ENCODE measurements at places on chromosomes 6 and 20. TPM values are rescaled to one million over a fixed set of nuclear protein-coding genes. Genes with fewer than 3 reads are reported as not detected.

Gene CGAS
- 2.9 TPM for polyA plus RNA-seq

Gene MYCT1
- polyA plus RNA-seq: 17.2 TPM

Gene CYP24A1
- polyA plus RNA-seq: 2.9 TPM

Gene OR12D3
- not detected for polyA plus RNA-seq

Gene WFDC12
- polyA plus RNA-seq: not detected

Gene INSM1
- polyA plus RNA-seq: not detected

Gene CLDN20
- 3.3 TPM for polyA plus RNA-seq

Gene BMP5
- 3.8 TPM for polyA plus RNA-seq

Gene DUSP15
- polyA plus RNA-seq: 16.0 TPM

Gene EMILIN3
- 7.7 TPM for polyA plus RNA-seq

- DNase-seq: no peak
These were observed 1.7 kb upstream of the HINT3 start for GRCh38 chr6:125954735-125955339.

GRCh38 chr20:58518387-58518786, 3.2 kb upstream of the APCDD1L start:
- no peak for DNase-seq

GRCh38 chr6:14542670-14543366, 425.2 kb downstream of the CD83 start:
- no peak for DNase-seq

DNA sequence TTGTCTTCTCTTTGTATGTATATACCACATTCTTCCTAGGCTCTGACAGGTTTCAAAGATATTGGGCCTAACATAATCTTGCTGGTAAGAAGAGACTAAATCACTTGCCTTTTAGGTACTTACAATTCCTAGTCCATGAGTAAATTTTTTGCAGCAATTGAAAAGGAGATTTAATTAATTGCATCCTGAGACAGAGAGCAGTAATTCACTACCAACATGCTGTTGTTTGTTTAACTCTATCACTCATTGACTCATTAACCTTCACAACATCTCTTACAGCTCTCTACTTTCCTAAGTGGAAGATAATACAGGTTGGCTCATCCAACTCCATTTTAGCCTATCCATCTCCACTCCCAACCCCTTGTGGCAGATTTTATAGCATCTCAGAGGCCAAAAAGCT, 280.4 kb downstream of the ALDH8A1 start:
- peak; percentile 36 for DNase-seq

DNA sequence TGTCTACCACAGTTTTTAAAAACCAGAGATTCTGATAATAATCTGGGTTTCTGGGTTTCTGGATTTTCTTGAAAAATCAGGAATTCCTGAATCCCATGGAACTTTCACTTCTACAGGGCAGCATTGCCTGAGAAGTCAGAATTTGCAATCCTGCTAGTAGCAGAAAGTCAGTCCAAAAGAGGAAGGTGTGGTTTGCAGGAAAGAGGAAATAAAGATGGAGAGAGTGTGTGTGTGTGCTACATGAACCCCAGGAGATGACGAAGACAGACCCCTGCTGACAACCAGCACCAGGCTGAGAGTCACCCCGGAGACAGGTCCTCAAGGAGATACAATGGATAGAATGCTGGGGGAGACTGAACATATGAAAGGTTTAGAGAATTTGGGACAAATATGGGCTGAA, 44.9 kb downstream of the PRND start:
- no peak for DNase-seq

DNA sequence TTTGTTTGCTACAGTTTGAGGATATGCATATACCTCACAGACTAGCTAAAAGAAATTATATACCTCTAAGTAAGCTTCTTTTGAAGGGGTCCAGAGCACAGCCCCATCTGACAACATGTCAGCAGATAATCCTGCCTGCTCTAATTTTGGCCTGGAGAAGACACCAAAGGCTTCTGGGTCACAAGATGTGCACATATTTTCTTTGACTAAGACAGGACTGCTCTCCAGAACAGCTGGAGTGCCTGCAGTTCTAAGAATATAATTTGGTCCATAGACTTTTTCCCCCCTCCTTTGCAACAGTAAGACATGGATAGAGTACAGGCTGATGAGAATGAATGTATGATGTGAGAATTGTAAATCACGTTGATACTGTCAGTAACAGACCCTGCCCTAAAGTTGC, 107.9 kb upstream of the KCNK16 start:
- no peak for DNase-seq

GRCh38 chr6:163579880-163580295, 165.4 kb downstream of the QKI start:
- no peak for DNase-seq

DNA sequence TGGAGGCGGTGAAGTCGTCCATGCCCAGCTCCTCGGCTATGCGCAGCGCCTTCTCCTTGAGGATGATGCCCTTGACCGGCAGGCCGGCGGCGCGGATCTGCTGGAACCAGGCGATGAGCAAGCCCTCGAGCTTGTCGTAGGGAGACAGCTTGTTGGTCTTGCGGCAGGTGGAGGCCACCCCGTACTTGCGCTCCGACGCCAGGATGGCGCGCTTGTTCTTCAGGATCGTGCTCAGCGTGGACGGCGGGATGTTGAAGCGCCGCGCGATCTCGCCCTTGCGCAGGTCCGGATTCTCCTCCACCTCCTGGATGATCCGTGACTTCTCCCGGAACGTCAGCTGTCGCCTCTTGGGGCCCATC, 435 bp downstream of the CENPB start:
- no peak for DNase-seq

- DNase-seq: no peak
These were observed 44.5 kb downstream of the TGM2 start for GRCh38 chr20:38120625-38120988.

DNA sequence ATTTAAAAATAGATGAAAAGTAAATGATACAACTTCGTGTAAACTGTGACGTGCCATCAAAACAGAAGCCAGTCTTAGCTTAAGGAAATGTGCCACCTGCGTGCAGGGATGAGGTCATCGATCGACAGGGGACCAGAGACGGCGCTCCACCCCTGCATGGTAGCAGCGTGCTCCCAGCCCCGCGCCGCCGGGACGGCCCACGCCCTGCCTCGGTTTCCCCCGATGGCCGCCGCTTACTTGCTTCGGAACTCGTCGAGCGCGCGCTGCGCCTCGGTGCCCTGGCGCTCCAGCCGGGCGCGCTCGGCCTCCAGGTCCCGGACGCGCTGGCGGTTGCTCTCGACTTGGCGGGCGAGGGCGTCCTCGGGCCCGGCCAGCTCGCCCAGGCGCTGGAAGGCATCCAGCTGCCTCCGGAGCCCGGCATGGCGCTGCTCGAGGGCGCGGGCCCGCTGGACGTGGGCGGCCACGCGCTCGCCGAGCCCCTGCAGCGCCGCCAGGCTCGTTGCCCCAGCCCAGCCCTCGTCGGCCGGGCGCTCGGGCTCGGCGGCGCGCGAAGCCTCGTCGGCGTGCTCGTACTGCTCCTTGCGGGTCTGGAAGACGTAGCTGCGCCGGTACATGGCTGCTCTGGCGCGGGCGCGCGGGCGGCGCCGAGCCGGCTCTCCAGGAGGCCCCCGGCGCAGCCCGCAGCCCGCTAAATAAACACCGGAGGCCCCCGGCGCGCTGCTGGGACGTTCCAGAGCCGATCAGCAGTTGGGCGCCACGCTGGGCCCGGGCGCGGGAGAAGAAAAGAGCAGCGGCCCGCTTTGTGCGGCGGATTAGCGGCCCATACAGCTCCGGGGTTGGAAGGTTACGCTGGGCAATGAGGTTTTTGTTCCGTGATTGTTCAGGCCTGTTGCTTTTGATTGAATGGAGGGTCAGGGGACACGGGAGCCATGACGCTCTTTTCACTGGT, at the start of gene BFSP1:
BFSP1 (minus strand) TSS at position 664 of the 949 bp plus-strand sequence; CDS start at position 614, 50 bp downstream.
- no peak for DNase-seq

- DNase-seq: peak; percentile 61
These were observed 57.4 kb upstream of the CCDC167 start for GRCh38 chr6:37556881-37557644.

- no peak for DNase-seq
These were observed 20.3 kb downstream of the CST7 start for GRCh38 chr20:24969186-24970029.

DNA sequence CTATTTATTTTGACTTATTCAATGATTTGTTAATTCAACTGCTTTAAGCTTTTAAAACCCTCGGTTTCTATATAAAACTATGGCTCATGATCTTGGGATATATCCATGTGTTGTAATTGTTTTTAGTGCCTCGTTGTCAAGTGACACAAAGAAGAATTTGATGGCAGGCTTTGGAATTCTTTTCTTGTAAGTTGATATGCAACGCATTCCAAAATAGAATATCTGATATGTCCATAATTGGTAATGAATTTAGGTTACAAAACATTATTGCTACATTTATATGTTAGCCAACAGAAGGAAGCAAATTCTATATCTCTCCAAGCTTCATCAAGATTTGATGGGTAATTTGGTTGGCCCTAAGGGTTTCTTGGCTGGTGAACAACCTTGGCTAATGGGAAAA, 220.4 kb upstream of the RIMS1 start:
- no peak for DNase-seq

- no peak for DNase-seq
These were observed 1.4 kb downstream of the CD40 start for GRCh38 chr20:46119547-46119946.

- peak; percentile 42 for DNase-seq
These were observed 5.0 kb downstream of the BRD2 start for GRCh38 chr6:32973144-32974015.

GRCh38 chr6:104532462-104532861, 327.3 kb downstream of the HACE1 start:
- DNase-seq: no peak

DNA sequence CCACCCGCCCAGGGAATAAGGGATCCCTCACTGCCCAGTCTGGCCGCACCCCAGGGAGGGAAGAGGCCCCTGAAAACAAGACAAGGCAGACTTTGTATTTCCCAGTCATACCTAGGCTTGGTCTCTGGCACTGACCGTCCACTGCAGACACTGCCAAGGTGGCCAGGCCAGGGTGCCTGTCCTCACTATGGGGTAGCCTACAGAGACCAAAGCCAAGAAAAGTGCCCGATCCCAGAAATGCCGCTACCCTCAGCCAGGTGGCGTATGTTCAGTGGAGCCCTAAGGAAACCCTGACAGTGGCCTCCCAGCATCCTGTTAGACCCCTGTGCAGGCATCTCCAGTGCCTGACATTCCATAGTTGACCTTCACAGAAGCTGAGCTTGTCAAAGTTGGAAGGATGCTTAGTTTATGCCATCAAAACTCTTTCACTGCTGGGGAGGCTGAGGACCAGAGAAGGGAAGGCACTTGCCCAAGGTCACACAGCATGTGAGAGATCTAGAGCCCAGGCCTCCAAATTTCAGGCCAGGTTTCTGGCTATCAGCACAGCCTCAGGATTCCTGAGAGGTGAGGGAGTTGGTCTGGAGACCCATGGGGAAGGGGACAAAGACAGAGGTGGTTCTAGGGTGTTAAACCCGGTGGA, 2.5 kb downstream of the SCRT2 start:
- DNase-seq: no peak

DNA sequence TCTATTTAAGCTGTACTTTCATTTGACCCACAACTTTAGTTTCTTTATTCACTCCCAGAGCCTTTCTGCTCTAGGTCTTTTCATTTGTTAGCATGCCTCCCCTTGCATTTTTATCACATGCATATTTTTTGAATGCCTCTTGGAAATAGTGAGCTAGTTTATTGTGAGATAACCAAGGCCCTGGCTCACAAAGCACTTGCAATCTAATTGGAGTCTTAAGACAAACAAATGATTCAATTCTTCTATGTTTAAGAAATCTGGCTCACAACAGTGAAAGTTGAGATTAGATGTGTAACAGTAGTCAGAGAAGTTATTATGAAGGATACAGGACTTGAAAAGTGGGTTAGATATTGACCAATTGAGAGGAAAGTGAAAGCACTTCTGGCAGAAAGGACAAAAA, 173.4 kb downstream of the MOXD1 start:
- no peak for DNase-seq

GRCh38 chr6:77715588-77715987, 62.7 kb downstream of the MEI4 start:
- DNase-seq: no peak

DNA sequence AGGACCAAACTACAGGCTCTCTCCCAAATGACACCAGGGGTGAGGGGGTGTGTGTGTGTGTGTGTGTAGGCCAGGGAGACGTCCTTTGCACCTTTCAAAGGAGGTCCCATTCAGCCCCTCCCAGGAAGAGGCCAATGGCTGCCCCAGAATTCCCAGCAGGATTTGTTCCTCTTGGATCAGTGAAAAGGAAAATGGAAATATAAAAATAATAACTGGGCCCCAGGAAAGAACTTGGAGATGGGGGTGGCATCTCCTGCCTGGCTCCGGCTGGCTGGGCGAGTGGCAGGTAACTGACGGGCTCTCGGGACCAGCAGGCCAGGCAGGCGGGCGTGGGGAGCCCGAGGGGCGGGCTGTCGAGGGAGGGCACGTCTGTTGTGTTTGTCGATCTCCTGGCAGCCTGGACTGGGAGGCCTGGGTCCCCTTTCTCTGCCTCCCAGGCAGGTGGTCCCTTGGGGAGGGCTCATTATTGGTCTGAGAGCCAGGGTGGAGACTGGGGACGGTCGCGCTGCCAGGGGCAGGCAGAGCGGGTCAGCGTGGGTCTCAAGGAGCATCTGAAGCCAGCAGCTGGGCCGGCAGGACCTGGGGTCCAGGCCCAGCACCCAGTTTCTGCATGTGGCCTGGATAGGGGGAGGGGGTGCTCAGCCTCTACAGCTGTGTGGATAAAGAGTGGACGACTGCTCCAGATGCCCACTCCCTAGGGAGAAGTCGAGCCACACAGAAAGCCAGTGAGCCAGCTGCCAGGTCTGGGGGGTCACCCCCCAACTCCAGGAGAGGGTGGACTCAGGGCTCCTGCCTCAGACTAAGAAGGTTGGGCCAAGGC, 3.1 kb downstream of the NOL4L start:
- DNase-seq: no peak

GRCh38 chr20:38304845-38305447, 990 bp downstream of the BPI start:
- no peak for DNase-seq
